ENCODE measurements at places on chromosomes 12 and 14.

GRCh38 chr12:109706747-109707469 is 6.7 kb upstream of the FAM222A start:
- no peak for DNase-seq

DNA sequence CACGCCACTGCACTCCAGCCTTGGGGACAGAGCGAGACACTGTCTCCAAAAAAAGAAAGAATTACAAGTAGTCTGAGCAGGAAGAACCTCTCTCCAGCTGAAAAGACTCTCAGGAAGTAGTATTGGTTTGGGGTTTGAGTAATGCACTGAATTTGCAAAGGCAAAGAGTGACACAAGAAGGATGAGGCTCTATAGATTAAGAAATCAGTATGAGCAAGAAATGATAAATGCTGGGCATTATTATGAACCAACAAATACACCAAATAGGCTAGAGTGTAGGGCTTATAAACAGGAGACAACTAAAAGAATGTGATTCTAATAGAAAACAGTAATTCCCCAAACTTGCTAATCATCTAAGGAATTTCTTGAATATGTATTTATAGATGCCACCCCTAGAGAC is 2.6 kb upstream of the SLC35E3 start:
- DNase-seq: no peak

GRCh38 chr12:124696693-124697476 is 129.5 kb upstream of the NCOR2 start:
- no peak for DNase-seq

GRCh38 chr14:101824339-101824727 is 62.8 kb downstream of the PPP2R5C start:
- DNase-seq: no peak

- no peak for DNase-seq
These were observed 83.2 kb downstream of the ALG10B start for GRCh38 chr12:38399711-38400206.

DNA sequence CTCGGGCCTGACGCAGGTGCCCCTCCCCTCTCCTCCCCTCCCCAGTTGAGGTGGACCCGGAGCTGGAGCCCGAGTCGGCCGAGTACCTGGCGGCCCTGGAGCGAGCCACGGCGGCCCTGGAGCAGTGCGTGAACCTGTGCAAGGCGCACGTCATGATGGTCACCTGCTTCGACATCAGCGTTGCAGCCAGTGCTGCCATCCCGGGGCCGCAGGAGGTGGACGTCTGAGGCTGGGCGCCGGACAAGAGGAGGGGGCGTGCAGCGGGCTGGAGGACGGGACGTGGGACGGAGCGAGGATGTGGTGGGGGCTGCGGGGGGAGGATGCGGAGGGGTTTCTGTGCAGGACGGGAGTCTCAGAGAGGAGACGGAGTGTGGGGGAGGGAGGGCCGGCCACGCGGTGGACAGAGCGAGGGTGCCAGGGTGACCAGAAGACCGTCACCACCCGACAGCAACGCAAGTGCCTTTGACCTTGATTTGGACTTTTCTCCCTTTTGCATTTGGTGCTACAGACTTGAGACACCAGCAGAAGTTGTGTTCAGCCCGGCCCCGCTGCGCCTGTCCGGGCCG is 41.3 kb downstream of the KIF26A start:
- DNase-seq: no peak

GRCh38 chr14:42947991-42948390 is 1341.3 kb downstream of the LRFN5 start:
- no peak for DNase-seq

DNA sequence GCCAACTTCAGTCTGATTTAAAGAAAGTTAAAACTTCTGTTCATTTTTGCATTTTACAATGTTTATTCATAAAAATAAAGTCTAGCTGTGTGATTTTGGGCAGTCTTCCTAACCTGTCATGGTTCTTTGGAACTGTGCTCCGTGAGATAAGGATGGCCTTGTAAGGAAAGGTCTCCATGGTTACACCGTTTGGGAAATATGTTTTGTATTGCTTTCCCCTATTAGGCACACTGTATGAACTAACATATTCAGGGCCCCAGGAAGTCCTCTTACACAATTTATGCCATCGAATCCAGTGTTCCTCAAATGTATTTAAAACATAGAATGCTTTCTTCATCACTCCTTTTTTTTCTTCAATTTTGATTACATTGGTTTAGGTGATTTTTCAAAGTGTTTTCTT is 54.5 kb downstream of the APAF1 start:
- DNase-seq: no peak

DNA sequence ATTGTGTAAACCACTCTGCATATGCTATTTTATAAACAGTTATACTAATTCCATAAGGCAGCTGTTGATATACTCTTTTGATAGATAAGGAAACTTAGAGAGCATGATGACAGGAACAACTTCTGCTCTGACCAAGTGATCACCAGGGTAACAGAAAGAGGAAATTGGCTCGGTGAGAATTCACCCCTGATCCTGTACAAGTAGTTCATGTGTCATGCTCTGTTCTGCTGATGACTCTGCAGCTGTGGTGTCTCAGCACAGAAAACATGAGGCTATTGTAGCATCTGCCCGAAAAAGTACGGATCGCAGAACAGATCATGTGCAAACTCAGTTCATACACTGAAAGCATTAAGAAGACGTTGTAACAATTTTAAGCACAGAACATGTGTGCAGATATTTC is 345.0 kb downstream of the LRIG3 start:
- no peak for DNase-seq

GRCh38 chr12:75722714-75723200 is 211.3 kb upstream of the KRR1 start:
- DNase-seq: peak; percentile 5

- DNase-seq: no peak
These were observed 49.0 kb upstream of the PDE3A start for GRCh38 chr12:20319366-20319765.

GRCh38 chr12:109654357-109654756 is 59.3 kb upstream of the FAM222A start:
- DNase-seq: no peak

DNA sequence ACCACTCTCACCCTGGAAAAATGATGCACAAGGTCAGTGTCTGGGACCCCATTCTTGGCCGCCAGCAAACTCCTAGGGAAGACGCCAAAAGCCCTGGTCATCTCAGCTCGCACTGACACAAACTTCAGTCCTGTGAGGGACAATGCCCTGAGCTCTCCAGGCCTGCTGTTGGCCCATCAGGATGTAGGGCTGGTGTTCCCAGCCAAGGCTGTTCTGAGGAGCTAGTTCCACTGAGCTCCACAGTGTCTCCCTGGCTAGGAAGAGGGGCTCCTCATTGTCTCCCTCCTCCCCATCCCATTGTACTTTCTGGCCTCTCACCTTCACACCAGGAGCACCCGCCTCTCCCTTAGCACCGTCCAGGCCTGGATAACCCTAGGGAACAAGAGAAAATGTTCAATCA is 10.8 kb downstream of the COL2A1 start:
- no peak for DNase-seq

DNA sequence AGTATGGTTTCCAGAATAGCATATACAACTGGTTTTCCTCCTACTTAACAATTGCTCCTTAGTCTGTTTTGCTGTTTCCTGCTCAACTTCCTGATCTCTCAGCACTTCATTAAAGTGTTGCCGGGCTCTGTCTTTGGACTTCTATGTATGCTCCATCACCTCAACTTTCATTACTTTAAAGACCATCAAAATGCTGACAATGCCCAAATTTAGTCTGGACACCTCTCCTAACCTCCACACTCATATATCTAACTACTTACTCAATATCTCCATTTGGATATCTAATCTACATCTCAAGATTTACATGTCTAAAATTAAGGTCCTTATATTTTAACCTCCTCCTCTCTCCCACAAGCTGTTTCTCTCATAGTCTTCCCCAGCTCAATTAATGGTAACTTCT is 54.4 kb upstream of the LGR5 start:
- no peak for DNase-seq

DNA sequence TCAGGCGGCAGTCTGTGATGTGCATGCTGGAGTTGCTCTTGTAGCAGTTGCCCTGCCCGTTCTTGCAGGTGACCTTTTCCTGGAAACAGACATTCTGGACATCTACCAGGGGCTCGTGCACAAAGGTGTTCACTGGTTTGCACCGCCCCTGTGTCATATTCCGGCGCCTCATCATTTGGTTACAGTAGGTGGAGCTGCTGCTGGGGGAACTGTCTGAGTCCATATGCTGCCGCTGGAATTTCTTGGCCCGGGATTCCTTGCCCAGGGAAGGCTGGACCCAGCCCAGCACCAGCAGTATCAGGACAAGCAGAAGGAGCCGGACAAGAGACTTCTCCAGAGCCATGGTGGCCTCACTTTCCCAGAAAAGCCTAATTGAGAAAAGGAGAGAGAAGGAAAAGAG is 918 bp downstream of the RNASE1 start:
- DNase-seq: no peak

GRCh38 chr12:16076557-16076956 is 165.4 kb downstream of the DERA start:
- no peak for DNase-seq

GRCh38 chr12:92271341-92271740 is 125.7 kb upstream of the BTG1 start:
- DNase-seq: no peak

Data from stimulated activated CD4-positive, alpha-beta T cell treated with anti-CD3 and anti-CD28 coated beads, Interleukin-15, amount 100 ng/mL, for 1 hour (primary cell).